Right ventricle myocardium superior (tissue), 1 donor: ENCODE measurements at places on chromosomes 5 and 9. TPM values are rescaled to one million over a fixed set of nuclear protein-coding genes. Genes with fewer than 3 reads are reported as not detected.

- no peak for DNase-seq
Observed at GRCh38 chr5:1545805-1546355, 22.1 kb upstream of the LPCAT1 start.

- DNase-seq = no peak
Observed at GRCh38 chr9:9598723-9599122, 1014.1 kb downstream of the PTPRD start.

KCNT1 gene
- total RNA-seq = 3.9 TPM

SLC34A1 gene
- total RNA-seq = not detected

- DNase-seq = no peak
Observed at GRCh38 chr9:120944434-120944843, 17.8 kb upstream of the TRAF1 start.

DNA sequence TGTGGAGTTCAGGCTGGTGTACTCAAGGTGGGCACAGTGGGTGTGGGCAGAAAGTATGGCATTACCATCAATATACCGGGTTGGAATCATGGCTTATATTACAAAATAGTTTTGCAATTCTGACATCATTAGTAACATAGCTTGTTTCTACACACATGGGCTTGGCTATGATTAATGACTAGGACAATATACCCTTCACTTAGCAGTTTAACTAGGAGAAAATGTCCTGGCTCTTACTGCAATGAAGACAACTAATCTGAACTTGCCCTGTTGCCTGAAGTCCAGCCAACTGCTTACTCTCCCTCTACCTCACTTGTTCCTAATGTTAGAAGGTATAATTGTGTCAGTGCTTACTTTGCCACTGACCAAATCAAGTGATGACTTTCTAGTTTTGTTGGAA, 612.5 kb downstream of the EFNA5 start:
- DNase-seq = no peak

PCDHB13 gene
- 2.8 TPM for total RNA-seq

CFAP157 gene
- total RNA-seq = not detected

MAP1B gene
- total RNA-seq = 49.7 TPM

MARCOL gene
- total RNA-seq = not detected
